ENCODE measurements at places on chromosomes 13 and 19.

GRCh38 chr13:101157261-101157660 is 259.0 kb downstream of the NALCN start:
- DNase-seq, result no peak

GRCh38 chr13:99159331-99160061 is 41.2 kb upstream of the UBAC2 start:
- no peak for DNase-seq

DNA sequence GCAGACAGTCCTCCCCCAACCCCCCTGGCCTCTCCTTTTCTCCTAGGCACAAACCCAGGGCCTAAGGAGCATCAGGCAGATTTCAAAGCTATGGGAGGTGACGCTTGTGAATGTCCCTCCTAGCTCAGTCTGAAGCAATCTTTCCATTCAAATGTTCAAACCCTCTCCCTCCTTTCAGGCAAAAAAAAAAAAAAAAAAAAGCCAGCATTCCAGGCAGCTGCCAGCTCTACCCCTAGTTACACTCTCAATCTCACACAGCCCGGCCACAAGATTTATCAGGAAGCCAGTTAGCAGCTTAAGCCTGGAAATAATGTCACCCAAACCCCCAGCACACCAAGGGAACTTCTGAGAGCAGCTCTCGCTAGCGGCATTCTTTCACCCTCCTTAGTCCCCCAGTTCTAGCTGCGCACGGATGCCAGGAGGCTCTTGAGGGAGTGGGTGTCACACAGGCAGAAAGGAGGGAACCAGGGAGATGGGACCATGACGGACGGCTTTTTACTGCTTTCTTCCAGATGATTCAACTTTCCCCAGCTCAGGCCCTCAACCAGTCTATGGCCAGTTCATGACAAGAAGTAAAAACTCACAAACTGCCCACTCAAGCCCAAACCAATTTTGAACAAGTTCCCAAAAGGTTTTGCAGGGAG is 6.3 kb downstream of the SH3GL1 start:
- DNase-seq, result no peak

- DNase-seq, result no peak
Observed at GRCh38 chr13:53075356-53076041, 46.9 kb downstream of the OLFM4 start.

- DNase-seq, result no peak
Observed at GRCh38 chr19:31981545-31981944, 363.9 kb upstream of the ZNF507 start.

All from activated CD4-positive, alpha-beta T cell treated with anti-CD3 and anti-CD28 coated beads for 24 hours (primary cell).